ENCODE measurements at places on chromosomes 1 and 21. TPM values are rescaled to one million over a fixed set of nuclear protein-coding genes. Genes with fewer than 3 reads are reported as not detected.
A peak's percentile ranks its signal among the peaks of the same experiment; 100 is the strongest.

DNA sequence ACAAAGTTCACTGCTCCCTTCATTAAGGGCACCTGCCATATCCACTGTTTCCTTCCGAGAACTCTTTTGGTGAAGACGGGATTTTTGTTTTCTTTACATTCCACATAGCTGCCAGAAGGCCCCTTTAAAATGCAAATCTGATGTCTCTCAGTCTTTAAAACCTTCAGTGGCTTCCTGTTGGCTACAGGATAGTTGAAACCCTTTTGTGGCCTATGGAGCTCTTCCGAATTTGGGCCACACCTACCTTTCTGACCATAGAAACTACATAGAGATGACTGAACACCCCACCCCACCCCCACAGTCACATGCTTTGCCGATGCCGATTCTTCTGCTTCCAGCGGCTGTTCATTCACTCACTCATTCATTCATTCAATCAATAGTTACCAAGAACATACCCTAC, 502.6 kb downstream of the KIF26B start:
- H3K27me3 ChIP-seq = no peaks in the 10 kb centered on the region
- no peak overlapping the region for H3K27ac ChIP-seq

DMBX1 gene
- total RNA-seq = not detected

KIF17 gene
- total RNA-seq = 4.6 TPM

DNA sequence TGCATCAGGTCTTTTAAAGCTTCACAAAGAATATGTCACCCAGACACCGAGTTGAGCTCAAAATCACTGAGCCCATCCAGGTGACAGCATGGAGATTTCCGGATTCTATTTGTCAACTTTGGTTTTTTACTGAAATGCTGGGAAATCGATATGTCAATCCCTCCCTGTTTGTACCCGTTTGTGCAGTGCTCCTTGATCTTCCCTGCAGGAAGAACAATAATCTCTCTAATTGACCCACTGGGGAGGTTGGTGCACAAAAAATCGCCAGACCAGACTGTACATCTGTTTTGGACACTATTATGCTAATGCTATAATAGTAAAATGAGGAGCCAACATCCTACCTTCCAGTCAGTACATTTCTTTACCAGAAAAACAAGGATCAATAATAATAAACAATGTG, 1.8 kb downstream of the BARHL2 start:
- no peak for DNase-seq
- H3K27ac ChIP-seq = no peak overlapping the region
- H3K27me3 ChIP-seq = peaks cover 100% of the 10 kb centered on the region
- no peaks in the 10 kb centered on the region for H3K36me3 ChIP-seq

DNA sequence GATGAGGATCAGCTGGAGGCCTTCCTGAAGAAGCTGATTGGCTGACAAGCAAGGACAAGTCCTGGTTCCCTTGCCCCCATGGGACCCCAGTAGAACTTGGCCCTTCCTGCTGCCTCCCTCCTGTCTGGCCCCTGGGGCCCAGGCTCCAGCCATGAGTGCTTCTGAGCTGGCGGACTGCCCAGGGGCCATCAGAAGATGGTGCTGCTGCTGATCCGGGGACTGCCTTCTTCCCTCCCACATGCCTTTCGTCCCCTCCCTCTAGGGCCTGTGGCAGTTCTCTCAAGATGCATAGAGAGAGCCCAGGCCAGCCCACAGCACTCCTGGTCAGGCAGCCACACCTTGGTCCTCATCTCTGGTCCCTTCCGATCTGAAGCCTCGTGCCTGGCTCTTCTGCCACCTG, 57.9 kb upstream of the PRKACB start:
- no peak overlapping the region for H3K27ac ChIP-seq
- DNase-seq = no peak
- H3K27me3 ChIP-seq = no peaks in the 10 kb centered on the region
- H3K36me3 ChIP-seq = no peaks in the 10 kb centered on the region
- no peak overlapping the region for H3K4me3 ChIP-seq

GRCh38 chr1:31700468-31701090, 3.2 kb downstream of the COL16A1 start:
- no peak overlapping the region for H3K4me3 ChIP-seq
- peaks cover 58% of the 10 kb centered on the region for H3K4me1 ChIP-seq
- DNase-seq = no peak
- H3K27ac ChIP-seq = peak overlapping the region; percentile 73
- H3K27me3 ChIP-seq = peaks cover 9% of the 10 kb centered on the region

GRCh38 chr1:58418283-58419228, 128.0 kb downstream of the OMA1 start:
- no peak overlapping the region for H3K4me3 ChIP-seq
- no peak overlapping the region for H3K27ac ChIP-seq
- no peaks in the 10 kb centered on the region for H3K4me1 ChIP-seq
- no peaks in the 10 kb centered on the region for H3K36me3 ChIP-seq
- H3K27me3 ChIP-seq = no peaks in the 10 kb centered on the region
- no peak for DNase-seq

CPTP gene
- 99.2 TPM for total RNA-seq

DNA sequence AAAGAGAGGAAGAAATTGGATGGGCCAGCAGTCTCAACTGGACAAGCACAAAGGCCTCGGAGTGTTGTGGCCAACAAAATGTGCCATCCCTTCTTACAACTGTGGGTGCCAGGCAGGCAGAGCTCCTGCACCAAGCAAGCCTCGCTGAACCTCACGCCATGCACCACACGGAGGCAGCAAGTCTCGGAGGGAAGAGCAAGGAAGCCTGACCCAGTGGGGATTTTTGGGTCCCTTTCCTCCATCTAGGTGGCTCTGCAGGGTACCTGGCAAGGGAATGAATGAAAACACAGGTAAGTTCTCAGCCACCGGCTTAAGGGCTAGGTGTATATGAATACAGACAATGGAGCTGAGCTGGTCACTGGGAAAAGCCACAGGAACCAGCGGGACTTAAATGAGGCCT, 40.8 kb downstream of the HSD3B1 start:
- H3K27ac ChIP-seq = no peak overlapping the region
- H3K4me1 ChIP-seq = no peaks in the 10 kb centered on the region
- no peaks in the 10 kb centered on the region for H3K27me3 ChIP-seq
- H3K36me3 ChIP-seq = no peaks in the 10 kb centered on the region
- DNase-seq = no peak
